ENCODE measurements at places on chromosomes 4 and X.

- no peak for DNase-seq
These were observed 18.2 kb downstream of the ADD1 start for GRCh38 chr4:2861631-2862436.

GRCh38 chr4:18422685-18423084, 401.1 kb upstream of the LCORL start:
- no peak for DNase-seq

- no peak for DNase-seq
These were observed 1145.6 kb upstream of the DIAPH2 start for GRCh38 chrX:95539041-95539440.

DNA sequence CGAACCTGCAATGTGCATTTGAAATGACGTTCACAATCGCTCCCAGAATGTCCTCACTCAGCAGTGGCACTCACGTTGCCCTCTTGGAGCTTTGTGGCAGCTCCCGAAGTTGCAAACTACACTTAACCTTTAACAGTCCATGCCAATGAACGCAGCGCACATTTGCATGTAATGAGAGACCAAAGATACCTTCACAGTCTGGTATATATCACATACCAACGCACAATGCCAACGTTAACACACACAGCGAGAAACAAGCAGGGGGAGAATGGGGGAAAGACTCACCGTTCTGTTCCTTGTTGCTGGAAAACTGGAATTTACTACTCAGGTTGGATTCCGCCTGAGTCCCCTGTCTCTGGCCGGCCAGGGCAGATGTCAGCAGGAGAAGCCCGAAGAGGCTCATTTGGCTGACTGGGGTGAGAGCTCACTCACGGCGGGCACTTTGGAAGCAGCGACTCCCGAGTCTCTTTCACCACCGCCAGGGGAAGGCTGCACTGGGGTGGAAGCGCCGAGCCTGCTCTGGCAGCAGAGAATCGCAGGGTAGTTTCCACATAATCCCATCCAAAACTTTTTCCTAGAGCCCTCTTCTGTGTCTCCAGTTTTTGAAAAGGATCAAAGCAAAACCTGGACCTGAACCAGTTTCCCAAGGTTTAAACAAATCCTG, 966 bp downstream of the PDGFC start:
- peak; percentile 64 for DNase-seq

GRCh38 chrX:42714981-42715700, 62.8 kb downstream of the PPP1R2C start:
- peak; percentile 22 for DNase-seq

DNA sequence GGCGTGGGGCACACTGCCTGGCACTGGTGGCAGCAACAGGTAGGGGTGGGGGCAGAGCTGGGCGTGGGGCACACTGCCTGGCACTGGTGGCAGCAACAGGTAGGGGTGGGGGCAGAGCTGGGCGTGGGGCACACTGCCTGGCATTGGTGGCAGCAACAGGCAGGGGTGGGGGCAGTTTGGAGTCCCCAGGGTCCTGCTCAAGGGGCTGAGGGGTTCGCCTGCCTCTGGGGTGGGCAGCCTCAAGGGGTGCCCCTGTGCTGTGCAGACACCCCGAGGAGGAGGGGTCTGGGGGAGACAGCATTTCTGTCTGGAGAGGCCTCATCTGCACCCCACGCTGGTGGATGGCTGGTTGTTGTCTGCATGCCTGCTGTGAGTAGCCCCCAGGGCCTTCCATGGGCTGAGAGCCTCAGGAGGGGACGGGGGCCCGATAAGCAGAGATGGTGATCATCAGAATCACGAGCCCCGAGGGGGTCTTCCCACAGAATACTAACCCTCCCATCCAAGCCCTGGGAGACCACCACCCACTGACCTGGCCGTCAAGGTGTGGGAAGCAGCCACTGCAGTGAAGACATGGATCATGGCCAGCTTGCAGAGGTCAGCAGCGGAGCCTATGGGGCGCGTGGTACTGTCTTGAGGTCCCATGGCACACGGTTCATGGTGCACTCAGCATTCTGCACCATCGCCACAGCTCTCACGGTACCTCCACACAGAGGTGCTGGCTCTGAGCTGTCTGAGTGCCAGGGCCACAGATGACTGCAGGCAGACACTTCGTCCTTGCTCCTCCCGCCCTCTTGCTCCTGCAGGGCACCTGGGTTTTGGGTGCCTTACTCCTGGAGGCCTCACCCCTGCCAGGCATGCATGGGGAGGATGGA, 21.5 kb downstream of the NAT8L start:
- DNase-seq: no peak

- DNase-seq: no peak
These were observed 34.3 kb downstream of the HMX1 start for GRCh38 chr4:8837181-8837841.

DNA sequence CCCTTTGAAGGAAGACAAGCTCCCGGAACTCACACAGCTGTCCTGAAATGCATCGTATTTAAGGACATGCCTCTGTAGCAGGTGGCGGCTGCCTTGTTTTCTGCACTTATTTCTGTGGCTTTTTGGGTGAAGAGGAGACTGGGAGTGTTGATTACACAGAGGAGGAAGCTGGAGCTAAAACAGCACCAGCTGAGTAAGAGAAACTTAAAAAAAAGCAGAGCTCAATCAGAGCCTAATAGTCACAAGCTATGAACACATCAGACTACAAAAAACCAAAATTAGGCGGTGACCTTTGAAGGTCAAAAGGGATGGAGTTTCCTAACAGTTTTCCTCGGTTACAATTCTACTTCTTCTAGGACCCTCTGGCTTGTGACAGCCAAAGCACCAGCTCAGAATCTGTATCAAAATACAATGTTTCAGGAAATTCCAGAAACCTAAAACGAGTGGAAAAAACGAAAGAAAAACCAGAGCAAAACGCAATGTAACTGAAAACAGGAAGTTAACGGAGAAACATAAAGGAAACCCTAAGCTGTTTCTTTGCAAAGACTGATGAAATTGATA, 13.5 kb downstream of the PRKX start:
- no peak for DNase-seq

- DNase-seq: no peak
These were observed 24.4 kb downstream of the TSPAN5 start for GRCh38 chr4:98634061-98634460.

DNA sequence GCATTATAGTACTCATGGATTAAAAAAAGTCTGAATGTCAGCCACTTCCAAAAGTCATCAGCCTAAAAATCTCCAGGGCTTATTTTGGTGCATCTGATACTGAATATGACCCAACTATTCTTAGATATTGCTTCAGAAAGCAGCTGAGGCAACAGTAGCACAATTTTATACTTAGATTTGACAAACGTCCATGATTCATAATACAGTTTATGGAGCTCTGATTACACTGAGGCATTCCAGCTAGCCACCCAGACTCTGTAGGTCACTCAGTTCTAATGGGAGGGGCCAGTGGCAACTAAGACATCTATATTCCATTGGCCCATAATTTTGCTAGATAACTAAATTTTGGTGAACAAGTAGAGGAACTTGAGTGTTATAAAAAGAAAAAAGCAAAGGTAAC, 10.3 kb downstream of the SPATA4 start:
- no peak for DNase-seq

DNA sequence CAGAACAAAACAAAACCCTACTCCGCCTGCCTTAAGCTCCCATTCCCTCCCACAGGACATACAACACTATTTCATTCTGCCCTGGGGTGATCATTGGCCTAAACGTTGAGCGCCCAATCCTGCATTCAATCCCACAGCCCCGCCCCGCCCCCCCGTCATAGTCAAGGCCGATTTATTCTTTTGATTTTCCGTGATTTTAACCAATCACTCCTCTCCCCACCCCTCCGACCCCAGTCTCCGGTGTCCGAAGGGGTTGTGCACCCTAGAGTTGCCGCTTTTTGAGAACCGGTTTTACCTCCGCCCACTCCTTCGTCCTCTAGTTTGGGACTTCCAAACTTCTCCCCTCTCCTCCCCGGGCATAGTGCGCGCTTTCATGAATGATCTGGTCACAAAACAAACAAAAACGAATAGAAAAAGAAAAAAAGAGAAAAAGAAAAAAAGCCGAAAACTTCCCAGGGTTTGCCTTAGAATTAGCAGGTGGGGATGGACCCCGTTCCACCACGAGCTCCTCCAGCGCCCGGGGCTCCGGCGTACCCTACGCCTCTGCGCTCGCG, 446 bp upstream of the UBE2A start:
- DNase-seq: peak; percentile 2

Data from occipital lobe (tissue), 3 donors.